ENCODE measurements at places on chromosomes 7 and 10.

DNA sequence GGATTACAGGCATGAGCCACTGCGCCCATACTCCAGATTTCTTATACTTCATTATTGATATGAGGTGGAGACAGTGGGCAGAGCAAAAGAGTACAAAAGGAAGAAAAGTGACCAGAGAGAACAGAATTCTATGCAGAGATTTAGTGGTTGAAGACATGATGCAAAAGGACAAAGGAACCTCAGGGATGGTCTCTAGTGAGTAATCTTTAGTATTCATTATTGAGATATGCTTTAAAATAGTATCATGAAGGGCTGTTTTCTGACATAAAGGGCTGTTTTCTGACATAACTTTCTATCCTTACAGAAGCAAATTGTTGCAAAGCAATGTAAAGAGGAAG lies 81.2 kb upstream of the OIT3 start:
- no peak for DNase-seq

GRCh38 chr7:41536122-41536872 lies 166.6 kb downstream of the INHBA start:
- no peak for DNase-seq

- no peak for DNase-seq
These were observed 32.3 kb downstream of the PODXL start for GRCh38 chr7:131524115-131524514.

DNA sequence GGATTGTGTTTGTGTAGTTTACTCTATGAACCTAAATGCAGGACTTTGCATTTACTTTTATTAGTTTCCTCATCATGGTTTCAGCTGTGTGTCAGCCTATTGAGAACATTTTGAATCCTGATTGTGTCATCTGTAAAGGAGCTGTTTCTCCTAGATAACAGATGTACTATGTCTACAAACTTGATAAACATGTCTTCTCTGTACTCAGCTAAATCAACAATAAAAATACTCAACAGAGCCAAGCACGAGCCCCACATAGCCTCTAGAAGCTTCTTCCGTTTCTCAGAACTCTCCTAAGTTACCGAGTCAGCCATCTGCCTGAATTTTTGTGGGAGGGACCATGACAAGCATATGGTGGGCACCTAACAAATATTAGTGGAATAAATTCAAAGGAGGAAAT lies 234.7 kb downstream of the SKAP2 start:
- no peak for DNase-seq

GRCh38 chr10:103871006-103871405 lies 15.6 kb upstream of the SH3PXD2A start:
- no peak for DNase-seq

DNA sequence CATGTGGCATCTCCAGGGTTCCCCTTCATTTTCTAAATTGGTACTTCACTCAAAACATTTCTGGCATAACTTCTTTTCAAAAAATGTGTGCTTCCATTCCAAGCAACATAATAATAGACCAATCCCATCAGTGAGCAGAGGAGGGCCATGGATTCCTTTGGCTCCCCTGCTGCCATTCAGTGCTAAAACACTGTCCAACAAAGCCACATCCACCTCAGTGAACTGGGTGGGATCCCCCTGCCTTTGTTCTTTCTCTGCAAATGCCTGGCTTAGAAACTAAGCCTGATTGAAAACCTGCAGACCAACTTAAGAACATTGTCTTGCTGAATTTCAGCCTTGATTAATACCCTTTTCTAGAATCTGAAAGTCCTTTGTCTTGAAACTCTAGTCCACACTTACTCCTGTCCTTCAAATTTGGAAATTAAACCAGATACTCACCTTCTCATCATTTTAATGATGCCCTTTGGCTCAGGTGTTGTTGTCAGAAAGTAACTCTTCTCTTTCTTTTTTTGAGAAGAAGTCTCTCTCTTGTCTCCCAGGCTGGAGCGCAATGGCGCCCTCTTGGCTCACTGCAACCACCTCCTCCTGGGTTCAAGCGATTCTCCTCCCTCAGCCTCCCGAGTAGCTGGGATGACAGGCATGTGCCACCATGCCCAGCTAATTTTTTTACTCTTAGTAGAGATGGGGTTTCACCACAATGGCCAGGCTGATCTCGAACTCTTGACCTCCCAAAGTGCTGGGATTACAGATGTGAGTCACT lies 132.3 kb downstream of the PLXNA4 start:
- no peak for DNase-seq

DNA sequence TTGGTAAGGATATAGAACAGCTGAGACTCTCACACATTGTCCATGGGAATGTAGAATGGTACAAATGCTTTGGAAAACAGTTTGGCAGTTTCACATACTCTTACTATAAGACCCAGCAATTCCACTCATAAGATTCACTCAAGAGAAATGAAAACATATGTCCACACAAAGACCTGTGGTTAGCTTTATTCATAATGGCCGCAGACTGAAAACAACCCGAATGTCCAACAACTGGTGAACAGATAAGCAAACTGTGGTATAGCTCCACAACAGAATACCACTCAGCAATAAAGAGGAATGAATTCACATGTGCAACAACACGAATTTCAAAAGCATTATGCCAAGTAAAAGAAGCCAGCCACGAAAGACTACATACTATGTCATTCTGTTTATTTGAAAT lies 33.5 kb upstream of the CUL1 start:
- DNase-seq, result no peak

DNA sequence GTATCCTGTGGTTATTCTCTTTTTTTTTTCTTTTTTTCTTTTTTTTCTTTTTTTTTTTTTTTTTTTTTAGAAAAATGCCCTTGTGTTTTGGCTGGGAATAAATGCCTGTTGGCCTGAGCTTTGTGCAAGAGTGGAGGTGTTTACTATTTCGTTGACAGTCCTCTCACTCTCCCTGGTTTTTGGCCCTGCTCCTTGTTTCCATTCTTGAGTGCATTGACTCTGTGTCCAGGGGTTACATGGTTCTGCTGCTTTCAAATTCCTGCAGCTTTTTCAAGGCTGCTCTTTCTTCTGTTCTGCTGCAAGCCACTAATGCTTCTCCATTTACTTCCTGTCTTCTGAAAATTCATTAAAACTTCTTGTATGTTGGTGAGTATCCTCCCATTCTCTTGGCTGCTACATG lies 59.7 kb upstream of the TBX20 start:
- DNase-seq, result no peak

- no peak for DNase-seq
These were observed 33.5 kb upstream of the RNF148 start for GRCh38 chr7:122736183-122736582.

DNA sequence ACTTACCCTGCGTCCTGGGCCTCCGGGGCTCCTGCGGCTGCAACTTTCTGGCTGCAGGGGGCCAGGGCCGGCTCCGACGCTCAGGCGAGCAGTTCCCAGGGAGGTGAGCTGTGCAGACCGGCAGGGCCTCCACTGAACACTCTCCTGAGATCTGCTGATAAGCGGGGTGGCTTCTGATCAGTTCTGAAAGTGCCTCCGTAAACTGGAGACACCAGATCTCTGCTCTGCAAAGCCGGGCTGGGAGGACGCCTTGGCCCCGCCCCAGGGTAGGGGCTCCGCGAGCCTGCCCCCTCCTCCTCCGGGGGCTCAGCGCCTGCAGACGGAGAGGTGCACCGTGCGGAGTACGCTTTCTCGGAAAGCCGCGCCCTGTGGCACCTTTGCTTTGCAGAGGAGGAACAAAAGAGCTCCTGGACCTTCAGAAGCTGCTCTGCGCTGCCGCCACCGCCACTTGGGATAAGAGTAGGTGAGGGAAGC lies 141.3 kb upstream of the VKORC1L1 start:
- no peak for DNase-seq

Data from NCI-H345 (cell line).